AG08396 (cell line): ENCODE measurements at places on chromosomes 11 and 22.

DNA sequence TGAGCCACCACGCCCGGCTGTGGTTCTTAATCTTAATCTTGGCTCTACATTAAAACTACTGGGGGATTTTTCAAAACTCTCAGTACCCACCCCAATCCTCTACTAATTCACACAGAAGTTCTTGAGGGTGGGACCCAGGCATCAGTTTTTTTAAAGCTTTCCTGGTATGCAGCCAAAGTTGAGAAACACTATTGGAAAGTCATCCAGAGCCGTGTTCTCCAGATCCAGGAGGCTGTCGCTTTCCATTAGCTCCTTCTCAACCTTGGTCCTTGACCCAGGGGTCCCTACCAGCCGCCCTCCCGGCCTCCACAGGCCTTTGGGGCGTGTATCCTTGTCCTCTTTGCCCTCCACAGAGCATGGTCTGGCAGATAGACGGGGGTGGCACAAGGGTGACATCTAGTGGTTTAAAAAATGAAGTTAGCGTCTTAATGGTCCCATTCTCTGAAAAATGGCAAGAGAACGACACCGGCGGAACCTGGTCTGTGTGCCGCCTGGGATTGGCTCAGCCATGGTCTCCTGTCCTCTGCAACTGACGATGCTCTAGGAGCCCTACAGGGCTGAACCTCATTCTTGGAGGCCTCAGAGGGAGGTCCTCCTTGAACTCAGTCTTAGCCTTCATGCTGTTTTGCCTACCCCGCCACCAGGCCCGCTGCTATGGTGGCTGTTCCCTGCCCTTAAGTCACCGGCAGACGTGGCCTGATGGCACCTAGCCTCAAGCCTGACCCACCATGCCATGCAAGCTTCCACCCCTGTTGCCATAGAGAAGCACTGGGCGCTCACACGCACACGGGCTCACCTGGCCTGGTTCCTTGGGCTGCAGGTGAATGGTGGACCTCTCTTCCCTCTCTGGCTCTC is 152.0 kb upstream of the SYN3 start:
- peak; percentile 50 for DNase-seq

DNA sequence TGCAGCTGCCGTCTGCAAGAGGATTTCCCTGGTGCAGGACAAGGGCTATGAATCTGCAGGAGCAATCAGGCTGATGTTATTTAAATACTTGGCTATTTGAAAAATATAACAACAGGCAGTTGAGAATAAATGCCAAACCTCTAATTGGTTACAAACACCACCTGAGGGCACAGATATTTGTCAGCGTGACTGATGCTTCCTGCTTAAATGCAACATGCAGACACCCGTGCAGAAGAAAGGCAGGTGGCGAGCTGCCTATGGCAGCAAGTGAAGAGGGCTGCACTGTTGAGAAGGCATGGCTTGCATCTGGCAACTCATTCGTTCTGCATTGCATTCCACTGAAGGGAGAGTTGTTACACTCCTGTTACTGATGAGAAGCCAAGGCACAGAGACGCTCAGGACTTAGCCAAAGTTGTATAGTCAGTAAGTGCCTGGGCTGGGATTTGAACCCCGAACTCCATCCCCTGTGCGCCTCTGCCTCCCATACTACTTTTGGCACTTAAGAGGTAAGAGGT is 350.6 kb downstream of the TENM4 start:
- DNase-seq: no peak

- DNase-seq: no peak
Measured at GRCh38 chr11:41085123-41085522, 374.3 kb downstream of the LRRC4C start.

DNA sequence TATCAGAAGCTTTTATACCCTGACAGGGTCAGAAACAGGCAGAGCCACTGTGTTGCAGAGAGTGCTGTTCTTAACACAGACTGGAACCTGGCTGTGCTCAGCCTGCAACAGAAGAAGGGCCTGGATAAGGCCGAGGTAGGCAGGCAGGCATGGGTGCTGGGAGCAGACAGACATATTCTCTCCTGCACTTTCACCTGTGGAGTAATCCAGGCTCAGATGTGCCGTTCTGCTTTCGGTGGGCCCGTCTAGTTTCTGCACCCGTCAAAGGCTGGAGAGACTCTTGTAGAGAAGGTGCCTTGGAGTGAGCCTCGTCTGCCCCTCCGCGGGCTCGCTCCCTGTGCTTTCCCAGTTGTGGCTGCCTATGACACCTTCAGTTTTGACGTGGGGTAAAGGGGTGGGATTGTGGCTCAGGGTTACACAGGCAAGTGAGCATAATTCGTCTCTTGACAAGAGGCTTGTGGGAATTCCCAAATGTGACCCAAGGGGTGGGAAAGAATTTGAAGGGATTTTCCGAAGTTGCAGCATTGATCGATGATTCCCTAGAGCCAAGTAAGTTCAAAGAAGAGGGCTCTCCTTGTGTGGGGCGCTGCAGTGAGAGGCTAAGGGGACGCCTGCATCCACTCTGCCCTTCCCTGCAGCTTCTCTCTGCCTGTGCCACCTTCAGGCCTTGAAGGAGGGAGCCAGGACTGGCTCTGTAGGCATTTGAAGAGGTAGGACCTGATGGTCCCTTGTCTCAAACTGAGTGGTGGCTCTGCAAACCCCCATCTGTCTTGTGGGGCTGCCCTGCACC is 16.2 kb upstream of the ST3GAL4 start:
- DNase-seq: no peak

- no peak for DNase-seq
Measured at GRCh38 chr11:72432347-72433287, 1.7 kb downstream of the CLPB start.

DNA sequence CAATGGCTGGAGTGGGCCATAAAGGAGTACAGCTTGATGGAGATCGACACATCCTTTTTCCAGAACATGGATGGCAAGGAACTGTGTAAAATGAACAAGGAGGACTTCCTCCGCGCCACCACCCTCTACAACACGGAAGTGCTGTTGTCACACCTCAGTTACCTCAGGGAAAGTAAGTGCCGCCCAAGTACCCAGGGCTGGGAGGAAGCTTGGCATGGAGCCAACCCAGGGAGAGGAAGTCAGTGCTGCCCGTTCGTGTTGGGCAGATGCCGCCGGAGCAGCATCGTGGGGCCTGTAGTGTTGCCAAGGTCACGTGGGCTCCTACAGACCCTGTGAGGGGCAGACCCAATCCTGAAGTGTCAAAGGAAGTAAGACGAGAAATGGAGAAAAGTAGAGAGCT is 78.9 kb downstream of the FLI1 start:
- DNase-seq: no peak

- no peak for DNase-seq
Measured at GRCh38 chr11:116046127-116046526, 541.9 kb upstream of the CADM1 start.

DNA sequence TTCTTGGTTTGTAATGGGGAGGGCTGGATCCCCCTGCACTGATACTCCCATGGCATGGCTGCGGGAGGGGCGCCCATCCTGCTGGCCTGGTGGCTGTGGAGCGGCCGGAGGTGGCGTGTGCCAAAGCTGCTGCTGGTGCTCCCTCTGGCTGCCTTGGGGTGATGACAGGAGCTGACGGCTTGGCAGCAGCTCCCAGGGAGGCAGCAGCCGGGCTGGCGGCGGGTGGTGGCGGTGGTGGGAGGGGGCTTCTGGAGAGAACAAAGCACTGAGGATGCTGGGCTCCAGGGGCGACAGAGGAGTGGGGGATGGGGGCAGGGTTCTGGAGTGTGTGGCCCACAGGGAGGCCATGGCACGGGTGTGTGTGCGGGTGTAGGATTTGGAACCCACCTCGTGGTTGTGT is 11.4 kb upstream of the MPPED1 start:
- no peak for DNase-seq

DNA sequence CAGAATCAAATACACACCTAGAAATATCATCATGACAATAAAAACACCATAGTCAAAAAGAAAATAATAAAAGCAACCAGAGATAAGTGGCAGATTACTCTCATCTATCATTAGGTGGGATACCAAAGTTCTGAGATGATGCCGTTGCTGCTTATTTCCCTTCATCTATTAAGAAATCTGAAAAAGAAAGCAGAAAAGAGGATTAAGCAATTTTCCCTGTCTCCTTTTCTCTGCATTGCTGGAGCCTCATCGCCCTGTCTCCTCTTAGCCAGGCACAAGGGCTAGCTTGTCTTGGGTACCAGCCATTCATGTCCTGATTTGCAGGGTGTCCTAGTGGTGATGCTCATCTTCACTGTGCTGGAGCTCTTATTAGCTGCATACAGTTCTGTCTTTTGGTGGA is 3.9 kb upstream of the MS4A14 start:
- no peak for DNase-seq

GRCh38 chr11:80815752-80816453 is 1375.1 kb upstream of the TENM4 start:
- no peak for DNase-seq

GRCh38 chr11:73889019-73889418 is 12.2 kb downstream of the PAAF1 start:
- DNase-seq: peak; percentile 7

- DNase-seq: no peak
Measured at GRCh38 chr22:25167082-25167481, 32.6 kb upstream of the CRYBB3 start.

DNA sequence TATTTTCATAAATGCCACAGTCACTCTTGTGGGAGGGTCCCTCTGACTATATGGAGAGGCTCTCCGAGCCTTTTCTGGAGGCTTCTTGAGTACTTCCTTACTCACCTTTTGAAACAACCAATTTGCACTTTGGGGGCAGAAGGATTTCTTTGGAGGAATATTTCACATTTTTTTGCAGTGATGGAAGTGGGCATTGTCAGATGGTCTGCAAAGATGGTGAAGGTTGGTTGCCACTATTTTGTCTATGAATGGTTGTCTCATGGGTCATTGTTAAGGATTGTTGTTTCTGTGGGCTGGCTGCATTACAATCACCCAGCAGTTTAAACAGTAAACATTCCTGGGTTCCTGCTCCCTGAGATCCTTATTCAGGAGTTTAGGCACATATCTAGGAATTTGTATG is 388.2 kb downstream of the TMEM135 start:
- peak; percentile 54 for DNase-seq

- DNase-seq: peak; percentile 1
Measured at GRCh38 chr22:30861688-30862552, 106.7 kb downstream of the MORC2 start.

DNA sequence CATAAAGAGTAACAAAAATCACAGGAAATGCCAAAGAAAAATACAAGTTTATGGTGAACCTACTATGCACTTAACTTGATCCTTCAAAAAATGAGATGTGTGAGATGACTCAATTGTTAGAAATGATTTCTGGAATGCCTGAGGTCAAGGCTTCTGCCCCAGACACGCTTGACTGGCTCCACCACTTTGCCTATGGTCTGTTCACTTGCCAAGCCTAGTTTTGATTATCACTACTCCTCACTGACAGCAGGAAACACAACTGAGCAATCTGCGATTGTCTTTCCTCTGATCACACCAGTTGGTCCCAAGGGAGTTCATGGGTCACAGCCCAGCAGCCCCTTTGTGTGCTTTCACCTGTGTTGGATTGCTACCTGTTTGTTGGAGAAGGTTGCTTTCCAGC is 20.6 kb upstream of the PRDM10 start:
- DNase-seq: peak; percentile 83

GRCh38 chr22:21067901-21068680 is 22.3 kb downstream of the LRRC74B start:
- no peak for DNase-seq

DNA sequence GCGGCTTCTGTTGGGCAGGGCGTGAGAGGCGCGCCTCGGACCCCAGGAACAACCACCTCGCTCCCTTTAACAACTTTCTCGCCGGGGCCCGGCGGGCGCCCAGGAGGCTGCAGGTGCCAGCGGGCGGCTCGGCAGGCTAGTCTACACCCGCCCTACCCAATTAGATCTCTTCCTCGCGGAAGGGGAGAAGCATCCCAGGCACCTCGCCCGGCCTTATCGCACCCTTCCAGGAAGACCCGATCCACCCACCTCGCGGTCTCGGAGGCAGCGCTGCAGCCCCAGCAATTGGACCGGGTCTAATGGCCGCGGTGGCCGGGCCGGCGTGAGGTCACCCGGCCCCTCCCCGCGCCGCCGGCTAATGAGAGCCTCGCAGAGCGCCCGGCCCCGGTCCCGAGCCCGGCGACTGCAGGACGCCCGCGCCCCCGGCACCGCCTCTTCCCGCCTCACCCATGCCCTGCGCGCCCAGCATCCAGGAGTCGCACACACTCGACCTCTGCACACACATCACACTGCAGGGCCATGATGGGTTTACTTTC is at the start of gene PLAAT3:
PLAAT3 (minus strand) TSS at position 298 of the 536 bp plus-strand sequence. CDS start 419 bp downstream, outside the sequence.
- DNase-seq: peak; percentile 73

- DNase-seq: peak; percentile 35
Measured at GRCh38 chr11:119493712-119494111, 70.7 kb upstream of the THY1 start.

DNA sequence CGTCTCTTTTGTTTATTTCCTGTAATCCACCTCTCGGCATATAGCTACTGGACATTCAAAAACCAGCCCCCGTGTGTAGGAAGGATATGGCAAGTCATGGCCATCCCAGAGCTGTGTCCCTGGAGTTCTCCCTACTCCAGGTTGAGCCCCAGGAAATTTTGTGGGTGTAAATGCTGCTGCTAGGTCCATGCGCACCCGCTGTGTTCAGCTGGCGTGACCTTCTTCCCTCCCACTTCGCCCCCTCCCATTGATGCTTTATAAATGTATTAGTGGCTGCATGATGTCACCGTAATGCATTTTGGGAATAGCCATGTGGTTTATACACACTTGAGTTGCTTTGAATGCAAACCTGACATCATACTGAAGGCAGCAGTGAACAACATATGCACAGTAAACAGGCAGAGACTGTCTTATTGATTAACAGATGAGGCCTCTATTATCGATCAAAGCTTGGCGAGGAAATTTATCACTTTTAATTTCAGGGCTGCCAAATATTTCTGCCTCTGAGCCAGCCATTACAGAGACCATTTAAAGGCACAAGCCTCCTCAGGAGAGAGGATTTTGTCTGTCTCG is 113.6 kb upstream of the NNMT start:
- no peak for DNase-seq

DNA sequence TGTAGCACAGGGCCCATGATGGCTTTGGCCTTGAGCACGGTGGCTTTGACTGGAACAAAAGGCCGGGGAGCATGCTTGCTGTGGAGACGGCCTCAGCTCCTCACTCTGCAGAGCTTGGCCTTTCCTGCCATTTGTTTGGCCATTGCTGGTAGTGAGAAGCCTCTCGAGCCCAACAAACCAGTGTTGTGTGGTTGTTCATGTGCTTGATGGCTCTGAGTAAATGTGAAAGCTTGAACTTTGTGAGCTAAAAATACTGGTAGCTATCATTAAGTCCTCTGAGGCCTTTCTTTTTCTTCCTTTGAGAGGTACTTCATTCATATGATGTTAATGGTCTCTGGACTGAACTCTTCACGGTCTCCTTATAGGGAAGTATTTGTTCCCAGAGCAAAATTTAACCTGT is 39.6 kb downstream of the NAT10 start:
- no peak for DNase-seq

GRCh38 chr11:66498506-66498905 is 11.9 kb upstream of the BBS1 start:
- no peak for DNase-seq

- no peak for DNase-seq
Measured at GRCh38 chr11:12459865-12460444, 82.6 kb downstream of the PARVA start.

- DNase-seq: no peak
Measured at GRCh38 chr11:12863605-12864121, 145.5 kb upstream of the RASSF10 start.
